Adrenal gland (tissue), 19 donors: ENCODE measurements at places on chromosomes 6 and 20.
A peak's percentile ranks its signal among the peaks of the same experiment; 100 is the strongest.

DNA sequence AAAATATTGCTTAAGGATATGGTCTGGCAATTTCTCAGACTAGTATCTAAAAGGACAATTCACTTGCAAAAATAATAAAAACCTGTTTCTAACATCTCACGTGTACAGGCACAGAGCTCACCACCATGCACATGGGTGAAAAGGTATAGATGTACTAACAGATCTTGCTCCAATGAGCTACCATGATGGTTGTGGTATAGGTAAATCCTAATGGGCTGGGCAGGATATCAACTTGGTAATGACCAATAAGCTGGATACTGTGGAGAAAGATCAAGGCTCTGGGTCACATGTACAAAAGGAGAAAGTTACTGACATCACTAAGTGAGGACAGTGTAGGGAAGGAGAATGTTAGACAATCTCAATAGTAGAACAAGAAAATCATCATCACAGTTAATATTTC lies 111.0 kb upstream of the NUP153 start:
- no peak for DNase-seq

DNA sequence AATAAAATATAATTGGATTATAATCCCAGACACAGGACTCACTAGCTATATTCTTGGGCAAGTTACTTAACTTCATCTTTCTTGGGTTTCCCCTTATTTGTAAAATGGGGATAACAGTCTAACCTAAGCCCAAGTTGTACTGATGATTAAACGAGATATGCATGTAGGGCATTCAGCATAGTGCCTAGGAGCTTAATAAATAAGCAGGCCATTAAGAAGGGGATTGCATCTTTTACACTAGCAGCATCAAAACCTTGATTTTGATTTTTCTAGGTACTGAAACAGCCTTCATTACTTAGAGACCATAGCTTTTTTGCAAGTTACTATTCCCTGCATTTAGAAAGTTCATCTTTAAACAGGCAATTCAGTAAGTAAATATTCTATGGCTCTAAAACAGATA lies 2.2 kb upstream of the QKI start:
- no peak for DNase-seq

DNA sequence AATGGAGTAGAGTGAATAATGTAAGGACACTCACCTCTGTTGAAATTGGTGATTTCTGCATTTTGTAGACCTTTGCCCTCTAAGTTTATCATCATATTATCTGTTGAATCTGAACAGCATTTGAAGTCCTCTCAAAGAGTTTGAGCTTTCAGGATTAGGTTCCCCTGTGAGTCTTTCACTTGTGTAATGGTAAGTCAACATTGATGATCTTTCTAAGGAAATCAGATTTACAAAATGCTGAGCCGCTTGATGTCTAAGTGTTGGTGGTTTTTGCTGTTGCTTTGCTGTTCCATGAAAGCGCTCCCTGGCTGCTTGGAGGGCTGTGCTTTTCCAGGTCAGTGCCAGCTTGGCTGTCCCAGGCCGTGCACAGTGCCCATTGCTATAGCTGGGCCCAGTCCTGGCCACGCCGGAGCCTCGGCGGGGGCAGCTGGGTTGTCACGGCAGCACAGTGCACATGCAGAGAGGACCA lies 33.8 kb upstream of the KIF25 start:
- DNase-seq, result no peak

- DNase-seq, result no peak
Observed at GRCh38 chr20:57241363-57241991, 25.0 kb downstream of the BMP7 start.

GRCh38 chr6:29589423-29590048 lies 4.6 kb downstream of the OR2H2 start:
- DNase-seq, result peak; percentile 59
